ENCODE measurements at places on chromosomes 2 and 18. TPM values are rescaled to one million over a fixed set of nuclear protein-coding genes. Genes with fewer than 3 reads are reported as not detected.

DNA sequence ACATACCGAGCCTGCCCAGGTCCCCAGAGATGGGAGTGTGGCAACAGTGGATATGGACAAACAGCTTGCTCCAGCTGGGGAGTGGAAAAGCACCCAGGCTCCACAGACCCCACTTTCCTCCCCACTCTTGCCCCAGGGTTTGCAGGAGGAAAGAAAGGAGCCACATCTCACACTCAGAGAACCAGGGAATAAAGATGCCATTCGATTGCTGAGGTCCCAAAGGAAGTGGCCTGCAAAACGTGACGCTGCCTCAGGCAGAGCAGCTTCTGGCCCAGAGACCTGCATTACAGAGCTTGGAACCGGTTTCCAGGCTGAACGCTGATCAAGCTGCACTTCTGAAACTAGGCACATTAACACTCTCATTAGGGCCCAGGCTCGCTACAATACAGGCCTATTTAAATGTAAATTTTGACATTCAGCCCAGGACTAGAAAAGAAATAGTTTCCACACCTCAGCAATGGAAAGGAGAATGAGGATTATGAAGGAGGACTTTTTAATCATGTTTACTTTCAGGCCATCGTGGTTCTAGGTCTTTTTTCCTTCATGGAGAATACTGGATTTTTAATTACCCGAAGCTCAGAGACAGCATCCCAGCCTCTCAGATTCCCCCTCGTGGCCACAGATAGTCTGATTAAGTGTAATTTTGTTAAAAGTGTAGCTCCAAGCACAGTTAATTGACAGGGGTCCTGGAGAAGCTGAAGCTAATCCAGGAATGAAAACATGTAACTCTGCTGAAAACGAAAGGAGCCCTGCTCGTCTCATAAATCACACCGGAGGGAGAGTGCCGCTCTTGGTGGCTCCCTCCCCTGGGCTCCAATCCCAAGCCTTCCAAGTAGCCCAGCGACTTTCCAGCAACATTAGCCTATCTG is 221.3 kb upstream of the RAB6C start:
- no peak for DNase-seq

DNA sequence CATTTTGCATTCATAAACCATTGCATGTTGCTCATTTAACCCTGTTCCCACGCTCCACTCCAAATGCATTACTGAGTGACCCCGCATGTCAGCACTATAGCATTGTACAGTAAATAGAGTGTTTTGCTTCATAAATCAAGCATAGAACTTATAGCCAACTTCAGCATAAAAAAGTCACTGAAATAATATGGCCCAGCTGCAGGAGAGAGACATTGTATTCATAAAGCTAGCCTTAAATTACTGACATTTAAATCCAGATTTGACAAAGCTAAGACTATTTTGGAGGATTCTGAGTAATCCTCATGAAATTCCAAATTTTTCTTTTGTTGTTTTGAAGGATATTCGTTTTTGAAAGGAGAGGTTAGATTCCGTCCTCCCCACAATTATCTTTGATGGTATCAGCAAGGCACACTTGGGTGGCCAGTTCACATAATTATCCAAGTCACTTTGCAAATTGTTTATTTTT is 320.9 kb upstream of the TCF4 start:
- DNase-seq = no peak

- no peak for DNase-seq
Observed at GRCh38 chr2:196513796-196514526, 125.6 kb upstream of the CCDC150 start.

GRCh38 chr2:88521445-88522073 is 69.1 kb upstream of the FOXI3 start:
- DNase-seq = no peak

- no peak for DNase-seq
Observed at GRCh38 chr2:233423552-233423860, 69.2 kb downstream of the DGKD start.

- no peak for DNase-seq
Observed at GRCh38 chr18:26700201-26700600, 151.8 kb upstream of the KCTD1 start.

GRCh38 chr2:72036173-72036545 is 111.5 kb downstream of the CYP26B1 start:
- DNase-seq = no peak

GRCh38 chr2:2542316-2542715 is 211.2 kb upstream of the MYT1L start:
- DNase-seq = no peak

DNA sequence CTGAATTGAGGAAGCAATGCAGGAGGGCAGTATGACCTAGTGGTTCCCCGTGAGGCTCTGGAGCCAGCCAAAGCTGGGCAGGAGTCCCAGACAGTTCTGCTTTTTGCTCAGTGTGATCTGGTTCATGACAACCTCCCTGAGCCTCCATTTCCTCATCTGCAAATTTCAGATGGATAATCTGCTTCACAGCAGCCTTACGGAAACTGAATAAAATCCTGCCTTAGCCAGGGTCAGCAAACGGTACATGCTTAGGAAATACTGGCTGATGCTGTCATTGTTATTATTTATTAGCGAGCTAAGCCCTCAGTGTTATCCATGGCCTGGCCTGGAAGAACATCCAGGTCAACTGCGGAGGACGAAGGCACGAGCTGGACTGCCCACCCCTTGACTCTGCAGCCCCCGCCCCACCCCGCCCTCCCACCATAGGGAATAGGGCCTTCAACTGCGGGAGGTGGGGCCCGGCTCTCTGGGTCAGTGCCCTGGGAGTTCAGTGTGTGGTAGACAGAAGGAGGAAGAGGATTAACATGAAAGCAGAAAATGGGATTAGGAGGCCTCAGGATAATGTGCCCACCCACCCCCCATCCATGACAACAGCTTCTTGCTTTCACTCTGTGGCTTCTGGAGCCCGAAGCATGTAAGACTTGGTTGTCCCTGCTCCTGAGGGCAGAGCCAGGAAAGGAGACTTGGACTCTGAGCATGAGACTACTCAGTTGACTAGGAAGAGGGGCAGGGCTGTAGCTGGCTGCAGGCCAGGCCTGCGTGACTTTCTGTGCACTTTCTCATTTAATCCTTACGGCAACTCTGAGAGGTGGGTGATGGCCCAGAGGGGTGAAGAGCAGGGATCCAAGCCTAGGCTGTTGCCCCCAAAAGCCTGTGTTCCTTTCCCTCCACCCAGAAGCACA is 13.1 kb downstream of the PKDCC start:
- peak; percentile 59 for DNase-seq

DNA sequence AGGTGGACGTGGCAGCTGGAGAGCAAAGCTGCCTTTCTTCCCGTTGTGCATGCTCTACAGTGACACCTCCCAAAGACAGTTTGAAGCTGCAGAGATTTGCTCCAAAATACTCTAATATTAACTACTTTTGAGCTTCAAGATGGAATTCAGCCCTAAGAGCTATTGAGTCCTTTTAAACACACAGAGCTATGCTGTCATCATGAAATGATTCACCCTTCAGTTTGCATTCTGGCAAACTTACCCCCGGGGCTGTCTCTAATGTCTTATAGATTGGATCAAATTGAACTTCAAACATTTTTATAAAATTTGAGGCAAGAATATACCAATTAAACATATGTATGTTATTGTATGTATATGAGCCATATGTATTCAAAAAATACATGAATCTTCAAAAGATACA is 110.7 kb upstream of the EFEMP1 start:
- no peak for DNase-seq

DNA sequence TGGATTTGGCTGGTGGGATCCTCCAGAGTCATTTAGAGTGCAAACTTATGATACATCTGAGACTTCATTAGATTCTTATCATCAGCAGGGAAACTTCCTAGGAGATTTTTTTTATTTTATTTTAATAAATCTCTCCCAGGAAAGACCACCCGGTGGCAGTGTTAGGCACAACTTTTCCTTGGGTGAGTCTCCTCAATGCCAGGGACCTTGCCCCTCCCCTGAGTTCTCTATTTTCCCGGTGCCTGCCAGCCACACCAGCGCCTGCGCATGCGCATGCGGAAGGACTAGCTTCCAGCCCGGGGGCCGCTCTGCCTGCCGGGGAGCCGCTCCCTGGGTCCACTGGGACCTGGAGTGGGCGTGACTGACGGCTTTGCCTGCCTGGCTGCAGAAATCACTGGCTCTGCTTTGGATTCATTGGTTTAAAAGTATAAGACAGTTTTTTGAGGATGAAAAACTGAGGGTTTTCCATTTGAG is 86.6 kb downstream of the TMEM182 start:
- DNase-seq = peak; percentile 82

GRCh38 chr2:108573061-108573460 is 38.8 kb downstream of the LIMS1 start:
- DNase-seq = no peak

DNA sequence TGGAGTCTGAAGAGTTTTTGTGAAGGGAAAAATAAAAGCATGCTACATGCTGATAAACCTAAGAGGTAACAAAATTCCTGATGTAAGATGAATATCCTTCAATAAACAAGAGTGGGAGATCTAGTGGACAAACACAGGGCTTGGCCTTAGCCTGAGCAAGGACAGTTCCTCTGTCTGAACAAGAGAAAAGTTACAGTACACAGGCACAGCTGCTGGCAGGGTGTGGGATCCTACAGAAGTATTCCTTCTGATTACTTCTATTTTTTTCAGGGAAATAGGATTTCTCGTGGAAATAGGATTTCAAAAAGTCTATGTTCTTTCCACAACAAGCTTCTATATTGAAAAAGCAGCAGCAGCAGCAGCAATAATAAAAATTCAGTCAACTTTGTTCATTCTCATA is 54.1 kb downstream of the NBAS start:
- no peak for DNase-seq

GRCh38 chr18:50832754-50833153 is 12.9 kb upstream of the MRO start:
- DNase-seq = no peak

DNA sequence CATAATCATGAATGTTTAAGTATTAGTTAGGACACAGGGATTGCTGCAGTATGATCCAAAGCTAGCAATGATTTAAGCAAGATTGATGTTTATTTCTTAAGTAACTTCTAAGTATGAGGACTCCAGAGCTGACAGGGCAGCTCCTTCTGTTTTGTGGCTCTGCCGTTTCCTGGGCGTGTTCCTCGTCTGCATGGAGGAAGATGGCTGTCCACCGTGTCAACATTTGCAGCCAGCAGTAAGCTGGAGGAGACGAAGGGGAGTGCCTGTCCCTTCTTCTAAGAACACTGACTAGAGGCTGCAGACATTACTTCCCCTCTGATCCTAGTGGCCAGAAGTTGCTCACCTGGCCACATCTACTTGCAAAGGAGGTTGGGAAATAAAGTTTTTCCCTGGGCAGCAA is 144.1 kb downstream of the MYO1B start:
- no peak for DNase-seq

- DNase-seq = no peak
Observed at GRCh38 chr2:239213643-239214101, 187.1 kb downstream of the HDAC4 start.

NCOA1 gene
- total RNA-seq = 24.7 TPM

C18orf54 gene
- 2.4 TPM for total RNA-seq

C2orf72 gene
- not detected for total RNA-seq

CTNNA2 gene
- 0.81 TPM for total RNA-seq

ZNF892 gene
- total RNA-seq = 2.0 TPM

APLF gene
- total RNA-seq = 7.9 TPM

RAMP1 gene
- total RNA-seq = 287 TPM

Data from heart left ventricle (tissue), 16 donors.